ENCODE measurements at places on chromosomes 13 and 19.

DNA sequence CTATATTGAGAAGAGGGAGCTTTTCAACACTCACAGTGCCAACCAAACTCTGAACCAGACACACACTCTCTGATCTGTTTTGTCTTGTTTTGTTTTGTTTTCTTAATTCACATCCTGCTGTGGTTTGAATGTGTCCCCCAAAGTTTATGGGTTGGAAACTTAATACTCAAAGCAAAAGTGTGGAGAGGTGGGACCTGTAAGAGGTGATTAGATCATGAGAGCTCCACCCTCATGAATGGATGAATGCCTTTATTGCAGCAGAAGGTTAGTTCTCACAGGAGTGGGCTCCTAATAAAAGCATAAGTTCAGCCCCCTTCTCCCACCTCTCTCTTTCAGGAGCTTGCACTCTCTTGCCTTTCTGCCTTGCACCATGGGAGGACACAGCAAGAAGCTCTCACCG is 957.1 kb downstream of the PCDH9 start:
- no peak for DNase-seq

DNA sequence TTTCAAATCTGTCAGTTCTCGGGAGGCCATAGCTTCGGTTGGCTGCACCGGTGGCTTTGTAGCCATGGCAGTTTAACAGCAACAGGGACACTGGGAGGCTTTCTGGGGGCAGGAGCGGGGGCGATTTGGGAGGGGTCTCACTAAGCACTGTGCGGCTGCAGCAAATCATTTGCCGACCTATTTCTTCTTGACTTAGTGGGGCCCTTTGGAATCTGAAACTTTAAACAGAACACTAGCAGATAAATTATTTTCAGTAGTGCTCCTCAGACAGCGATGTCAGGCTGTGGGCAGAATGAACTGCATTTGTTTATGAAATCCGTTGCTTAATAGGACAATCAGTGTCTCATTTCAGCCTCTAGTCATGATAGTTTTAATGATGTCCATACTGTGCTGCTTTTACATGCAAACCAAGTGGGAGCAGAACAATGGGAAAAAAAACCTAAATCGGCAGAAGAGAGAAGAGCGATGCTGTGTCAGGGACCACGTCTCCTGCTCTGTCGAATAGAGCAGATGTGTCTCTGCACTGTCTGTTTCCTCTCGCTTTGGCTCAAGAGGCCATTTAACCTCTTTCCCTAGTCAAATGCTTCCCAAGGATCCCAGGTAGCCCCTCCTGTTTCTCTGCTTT is 211.9 kb downstream of the OLFM4 start:
- no peak for DNase-seq

DNA sequence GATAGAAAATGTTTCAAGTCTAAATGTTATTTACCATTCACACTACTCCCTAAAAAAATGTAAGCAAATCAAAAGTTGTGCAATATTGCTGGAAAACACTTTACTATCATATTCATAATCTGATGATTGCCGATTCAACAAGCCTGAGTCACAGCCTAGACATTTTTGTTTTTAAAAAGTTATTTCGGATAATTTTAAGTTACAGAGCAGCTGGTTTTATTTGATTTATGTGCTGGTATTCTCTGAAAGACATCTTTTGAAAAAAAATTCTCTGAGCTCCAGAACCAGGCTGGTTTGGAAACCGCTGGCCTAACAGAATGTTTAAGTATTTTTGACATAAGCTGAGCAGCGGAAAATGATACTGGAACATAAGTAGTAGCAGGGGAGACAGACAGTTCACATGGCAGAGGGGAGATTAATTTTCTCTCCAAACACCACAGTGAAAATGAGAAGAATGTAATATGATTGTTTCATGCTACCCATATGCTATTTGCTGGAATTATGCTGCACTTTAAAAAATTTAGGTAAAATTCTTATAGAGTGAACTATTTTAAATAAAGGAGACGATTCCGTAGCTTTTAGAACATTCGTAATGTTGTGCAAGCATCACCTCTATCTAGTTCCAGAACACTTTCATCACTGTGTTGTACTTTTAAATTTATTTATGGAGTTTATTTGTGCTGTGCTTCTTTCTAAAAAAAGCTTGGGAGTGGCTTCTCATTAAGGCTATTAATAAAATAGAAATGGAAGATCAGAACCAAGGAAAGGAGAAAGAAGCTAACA is 36.1 kb downstream of the TBC1D4 start:
- no peak for DNase-seq

- DNase-seq, result no peak
These were observed 233.5 kb downstream of the ITGBL1 start for GRCh38 chr13:101686003-101686402.

GRCh38 chr13:43573802-43574514 is 212.8 kb downstream of the ENOX1 start:
- no peak for DNase-seq

- DNase-seq, result no peak
These were observed 235.3 kb downstream of the KLF12 start for GRCh38 chr13:73898899-73899298.

DNA sequence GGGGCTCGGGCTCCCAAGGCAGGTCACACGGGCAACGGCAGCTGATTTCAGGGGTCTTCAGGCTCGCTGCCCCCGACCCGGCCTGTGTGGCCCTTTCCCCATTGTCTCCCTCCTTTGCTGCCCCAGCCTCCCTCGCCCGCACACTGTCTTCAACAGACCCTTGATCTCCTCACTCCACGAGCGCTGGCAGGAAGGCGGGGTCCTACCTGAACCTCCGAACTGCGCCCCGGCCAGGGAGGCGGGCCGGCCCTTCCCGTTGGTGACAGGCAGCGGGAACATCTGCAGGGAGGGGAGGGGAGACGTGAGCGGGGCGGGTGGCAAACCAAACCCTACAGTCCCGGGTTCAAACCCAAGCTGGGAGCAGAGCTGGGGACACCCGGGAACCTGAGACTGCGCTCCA is 6.3 kb downstream of the TCF3 start:
- DNase-seq, result no peak

DNA sequence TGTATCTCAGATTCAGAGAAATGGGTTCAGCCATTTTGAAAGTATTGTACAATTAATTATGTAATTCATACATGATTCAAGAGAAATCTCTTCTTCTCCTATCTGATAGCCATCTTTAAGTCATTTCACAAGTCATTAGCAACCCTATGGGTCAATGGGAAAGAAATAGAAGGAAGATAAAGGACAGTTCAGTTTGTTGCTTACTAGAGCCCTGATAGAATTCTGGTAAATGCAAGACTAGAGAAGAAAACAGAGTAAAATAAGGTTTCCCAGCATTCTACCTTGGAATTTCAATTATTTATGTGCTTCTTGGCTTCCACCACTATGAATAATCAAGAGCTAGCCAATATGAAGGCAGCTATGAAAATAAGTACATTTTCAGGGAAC is 117.7 kb downstream of the LHFPL6 start:
- no peak for DNase-seq

GRCh38 chr19:17296273-17296672 is 7.0 kb downstream of the ABHD8 start:
- DNase-seq, result no peak

Measured in CD4-positive, alpha-beta T cell treated with Interleukin-6 for 4 hours (primary cell).